Spinal cord (tissue), 10 donors: ENCODE measurements at places on chromosomes 11 and 22. TPM values are rescaled to one million over a fixed set of nuclear protein-coding genes. Genes with fewer than 3 reads are reported as not detected.

GRK3 gene
- 33.0 TPM for total RNA-seq

CASP4 gene
- total RNA-seq = 44.7 TPM

SCGB1C1 gene
- not detected for total RNA-seq

KRTAP5-2 gene
- total RNA-seq = not detected

FOLR1 gene
- total RNA-seq = 1.9 TPM

OR10D3 gene
- not detected for total RNA-seq

IL18 gene
- total RNA-seq = 7.8 TPM

- DNase-seq = no peak
Observed at GRCh38 chr11:121683791-121684190, 231.0 kb upstream of the SORL1-AS1 start.

DNA sequence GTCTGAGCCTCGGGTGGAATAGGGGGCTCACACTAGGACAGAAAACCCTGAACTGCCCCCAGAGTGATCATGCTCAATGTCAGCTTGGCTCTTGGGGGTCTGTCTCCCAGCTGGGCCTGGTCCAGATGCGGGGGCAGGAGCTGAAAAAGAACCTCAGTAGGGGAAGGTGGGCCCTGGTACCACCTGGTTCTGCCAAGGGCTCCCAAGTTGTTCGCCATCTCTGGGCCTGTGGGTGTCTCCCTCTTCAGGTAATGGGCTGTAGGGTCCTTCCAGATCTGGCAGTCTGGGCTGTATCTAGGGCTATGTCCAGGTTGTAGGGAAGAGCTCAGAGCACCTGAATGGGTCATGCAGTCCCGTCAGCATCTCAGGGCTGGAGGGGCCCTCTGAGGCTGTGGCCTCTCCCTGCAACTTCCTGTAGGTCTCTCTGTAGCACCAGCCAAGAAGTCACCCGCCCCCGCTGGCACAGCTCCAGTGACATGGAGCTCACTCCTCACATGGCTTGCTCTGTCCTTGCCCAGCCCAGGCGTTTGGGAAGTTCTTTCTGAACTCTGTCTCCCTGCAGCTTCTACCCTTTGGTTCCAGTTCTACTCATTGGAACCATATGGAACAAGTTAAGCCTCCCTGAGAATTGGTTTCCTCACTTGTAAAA is 33.0 kb upstream of the SOX10 start:
- no peak for DNase-seq

DNA sequence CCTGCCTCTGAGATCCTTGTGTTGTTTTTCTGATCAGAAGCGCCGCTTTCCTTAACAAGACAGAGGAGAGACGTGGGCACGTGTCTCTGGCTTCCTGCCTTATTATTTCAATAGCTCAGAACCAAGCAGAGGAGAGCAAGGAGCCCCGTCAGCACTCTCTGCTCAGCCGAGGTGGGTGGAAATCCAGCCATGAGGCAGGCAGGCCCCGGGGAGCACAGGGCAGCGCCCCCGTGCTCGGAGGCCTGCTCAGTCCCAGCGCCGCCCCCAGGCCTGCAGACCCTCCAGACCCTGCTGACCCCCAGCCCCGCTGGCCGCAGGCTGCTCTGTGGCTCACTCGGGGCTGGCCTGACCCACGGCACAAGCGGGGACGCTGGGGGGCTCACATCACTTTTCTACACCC is 162.8 kb downstream of the BRD1 start:
- no peak for DNase-seq

DNA sequence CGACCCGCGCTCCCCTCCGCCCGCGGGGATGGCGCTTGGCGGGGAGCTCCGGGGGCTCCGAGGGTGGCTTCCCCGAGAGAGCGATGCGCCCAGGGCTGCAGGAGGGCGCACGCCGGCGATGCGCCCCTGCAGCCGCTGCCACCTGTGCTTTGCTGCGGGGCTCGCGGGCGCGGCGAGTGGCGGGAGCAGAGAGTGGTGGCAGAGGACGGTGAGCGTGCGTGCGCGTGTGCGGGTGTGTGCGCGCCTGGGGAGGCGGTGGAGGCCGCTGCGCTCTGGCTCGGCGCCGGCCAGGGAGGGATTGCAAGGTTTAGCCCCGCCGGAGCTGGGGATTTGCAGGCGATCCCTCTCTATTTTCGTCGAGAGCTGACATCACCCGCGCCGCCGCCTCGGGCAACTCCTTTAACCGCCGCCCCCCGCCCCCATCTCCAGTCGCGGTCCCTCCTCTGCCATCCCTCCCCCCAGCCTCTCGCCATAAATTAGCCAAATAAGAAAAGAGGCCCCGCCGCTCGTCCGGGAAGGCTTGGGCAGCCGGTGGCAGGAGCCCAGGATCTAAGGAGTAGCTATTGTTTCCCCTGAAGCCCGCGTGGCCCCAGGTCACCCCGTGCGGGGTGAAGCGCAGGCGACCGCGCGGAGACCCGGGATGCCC is at the start of gene SLC1A2:
TSS of gene SLC1A2 (minus strand) at position 375 of the 646 bp plus-strand sequence. CDS start 592 bp downstream, outside the sequence.
- DNase-seq = peak; percentile 73

GRCh38 chr22:31953261-31953660 is 8.9 kb downstream of the YWHAH start:
- DNase-seq = no peak

GRCh38 chr11:1460396-1460985 is 26.1 kb downstream of the MOB2 start:
- no peak for DNase-seq

DNA sequence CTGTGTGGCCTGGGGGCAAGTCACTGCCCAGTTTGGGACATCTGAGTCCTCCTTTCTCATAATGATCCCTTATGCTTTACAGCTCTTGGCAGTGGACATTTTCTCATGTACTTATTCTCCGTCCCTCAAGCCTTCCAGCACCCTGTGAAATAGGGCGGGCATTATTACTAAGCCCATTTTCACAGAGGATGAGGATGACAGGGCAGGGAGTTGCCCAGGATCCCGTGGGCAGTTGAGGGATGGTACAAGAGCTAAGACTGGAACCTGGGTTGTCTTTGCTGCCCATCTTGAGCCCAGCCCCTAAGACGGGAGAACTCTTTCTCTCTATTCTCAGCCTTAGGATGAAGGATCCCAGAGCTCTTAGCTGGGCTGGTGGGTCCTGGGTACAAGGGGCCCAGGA is 11.2 kb downstream of the CD82 start:
- DNase-seq = no peak

DNA sequence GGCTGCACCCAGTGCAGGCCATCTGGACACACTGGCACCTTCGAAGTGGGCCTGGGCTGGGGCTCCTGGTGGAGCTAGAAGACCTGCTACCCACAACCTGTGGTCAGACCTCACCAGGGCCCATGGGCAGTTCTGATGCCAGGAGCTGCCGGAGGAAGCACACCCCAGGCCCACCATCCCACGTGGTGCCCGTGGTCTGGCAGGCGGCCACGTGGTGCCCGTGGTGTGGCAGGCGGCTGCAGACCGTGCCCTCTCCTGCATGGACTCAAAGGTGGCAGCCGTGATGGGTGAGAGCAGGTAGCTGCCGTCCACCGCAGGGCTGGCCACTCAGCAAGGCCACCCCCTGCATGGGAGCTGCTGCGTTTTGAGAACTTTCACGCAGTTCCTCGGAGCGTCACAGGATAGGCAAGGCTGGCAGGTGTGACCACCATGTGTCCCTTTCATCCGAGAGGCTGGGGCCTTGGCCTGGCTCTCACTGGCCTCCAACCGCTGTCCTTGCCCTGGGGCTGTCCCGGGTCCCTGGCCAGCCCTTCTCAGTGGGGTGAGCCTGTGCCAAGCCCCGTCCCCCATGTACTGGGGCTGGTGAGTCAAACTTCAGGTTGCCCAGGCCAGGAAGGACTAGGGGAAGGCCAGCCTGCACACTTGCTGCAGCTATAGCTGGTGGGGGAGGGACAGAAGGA is 3.9 kb upstream of the IL17REL start:
- DNase-seq = no peak

DNA sequence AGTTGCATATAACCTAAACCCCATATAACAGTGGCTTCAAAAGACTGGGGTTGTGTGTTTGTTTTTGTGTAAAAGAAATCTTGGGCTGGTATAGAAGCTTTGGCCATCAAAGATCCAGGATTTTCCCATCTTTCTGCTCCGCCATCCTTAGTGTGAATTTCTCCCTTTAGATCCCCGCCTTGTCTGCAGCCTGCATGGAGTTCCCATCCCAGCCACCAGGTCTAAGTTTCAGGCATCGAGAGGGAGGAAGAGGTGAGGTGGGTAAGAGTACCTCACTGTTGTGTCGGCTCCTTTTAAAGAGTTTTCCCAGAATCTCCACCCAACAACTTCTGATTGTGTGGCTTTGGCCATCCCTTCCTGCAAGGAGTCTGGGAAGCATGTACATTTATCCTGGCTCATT is 195.5 kb upstream of the SORL1-AS1 start:
- no peak for DNase-seq

GRCh38 chr11:34944692-34945091 is 28.3 kb downstream of the PDHX start:
- no peak for DNase-seq

- DNase-seq = no peak
Observed at GRCh38 chr11:27807596-27807995, 107.3 kb upstream of the BDNF start.

DNA sequence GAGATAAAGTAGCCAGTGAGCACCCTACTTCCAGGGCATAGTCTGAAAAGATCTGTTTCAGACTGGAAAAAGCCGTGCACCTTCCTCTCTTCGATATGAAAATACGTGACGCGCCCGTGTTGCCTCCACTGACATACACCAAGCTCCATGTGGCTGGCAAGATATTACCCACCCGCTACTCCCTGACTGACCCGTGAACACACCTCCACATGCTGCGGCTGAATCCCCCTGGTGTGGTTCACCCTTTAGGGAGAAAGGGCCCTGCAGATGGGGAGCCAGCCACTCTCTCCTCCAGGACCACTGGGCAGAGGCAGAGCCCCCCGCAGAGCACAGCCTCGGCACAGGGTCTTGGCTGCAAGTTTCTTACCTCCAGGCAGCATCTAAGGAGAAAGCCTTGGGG is 245.0 kb downstream of the BRD1 start:
- DNase-seq = no peak

DNA sequence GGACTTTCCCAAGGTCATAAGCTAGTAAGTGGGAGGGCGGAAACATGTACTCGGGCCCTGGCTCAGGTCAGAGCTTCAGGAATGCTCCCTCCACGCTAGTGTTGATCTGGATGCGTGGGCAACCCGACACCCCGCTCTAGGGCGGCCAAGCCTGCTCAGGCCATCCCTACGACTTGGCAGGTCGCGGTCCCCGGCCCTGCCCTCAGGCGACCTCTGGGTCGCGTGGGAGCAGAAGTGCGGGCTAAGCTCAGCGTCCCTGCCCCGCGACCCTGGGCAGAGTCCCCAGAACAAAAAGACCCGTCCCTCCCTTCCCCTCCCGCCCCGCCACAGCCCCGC is 781 bp upstream of the TEF start:
- no peak for DNase-seq

- no peak for DNase-seq
Observed at GRCh38 chr11:99352642-99353041, 331.9 kb downstream of the CNTN5 start.

DNA sequence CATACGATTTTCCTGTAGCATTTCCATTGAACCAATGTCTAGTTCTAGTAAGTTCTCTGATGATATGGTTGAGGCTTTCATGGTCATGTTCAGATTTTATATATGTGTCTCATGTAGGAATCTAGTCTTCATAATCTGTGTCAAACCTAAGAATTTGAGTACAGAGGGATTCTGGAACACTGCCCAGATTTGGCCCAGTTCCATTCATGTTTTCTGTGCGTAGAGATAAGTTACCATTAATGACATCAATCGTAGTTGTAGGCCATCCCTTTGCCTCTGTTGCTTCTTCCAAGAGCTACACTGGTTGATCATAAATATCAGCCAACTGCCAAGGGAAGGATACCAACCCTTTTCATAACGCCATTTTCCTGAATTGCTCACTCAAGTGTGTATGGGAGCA is 23.3 kb downstream of the ST3GAL4 start:
- no peak for DNase-seq

GRCh38 chr22:40567106-40567505 is 69.4 kb downstream of the MRTFA start:
- DNase-seq = no peak

DNA sequence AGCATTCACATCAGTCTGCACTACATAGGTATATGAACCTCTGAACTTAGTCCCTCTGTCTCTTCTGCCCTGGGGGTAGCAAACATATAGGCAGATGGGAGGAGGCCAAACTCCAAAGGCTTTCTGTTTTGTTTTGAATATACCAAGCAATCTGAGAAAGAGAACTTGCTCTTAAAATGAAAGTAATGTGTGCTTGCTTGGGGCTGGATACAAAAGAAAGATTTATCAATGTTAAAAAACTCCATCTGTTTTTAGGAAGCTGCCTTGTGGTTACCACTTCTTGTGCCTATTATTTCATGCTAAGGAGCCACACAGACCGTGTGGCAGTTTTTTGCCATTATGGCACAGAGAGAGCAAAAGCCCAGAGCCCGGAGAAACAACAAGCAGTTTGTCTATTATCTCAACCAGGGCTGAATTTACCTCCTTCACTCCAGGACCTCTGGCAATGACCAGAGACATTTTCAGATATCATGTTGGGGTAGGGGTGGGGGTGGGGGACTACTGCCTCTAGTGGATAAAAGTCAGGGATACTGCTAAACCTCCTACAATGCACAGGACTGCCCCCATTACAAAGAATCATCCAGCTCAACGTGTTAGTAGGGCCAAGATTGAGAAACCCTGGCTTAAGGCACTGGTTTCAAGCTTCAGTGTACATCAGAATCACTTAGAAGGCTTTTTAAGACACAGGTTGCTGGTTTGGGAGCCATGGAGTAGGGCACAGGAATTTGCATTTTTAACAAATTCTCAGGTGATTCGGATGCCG is 124.2 kb downstream of the APIP start:
- DNase-seq = no peak

- no peak for DNase-seq
Observed at GRCh38 chr11:66868082-66868725, 11.3 kb downstream of the LRFN4 start.

GRCh38 chr11:32884770-32885384 is 7.7 kb upstream of the QSER1 start:
- DNase-seq = no peak

DNA sequence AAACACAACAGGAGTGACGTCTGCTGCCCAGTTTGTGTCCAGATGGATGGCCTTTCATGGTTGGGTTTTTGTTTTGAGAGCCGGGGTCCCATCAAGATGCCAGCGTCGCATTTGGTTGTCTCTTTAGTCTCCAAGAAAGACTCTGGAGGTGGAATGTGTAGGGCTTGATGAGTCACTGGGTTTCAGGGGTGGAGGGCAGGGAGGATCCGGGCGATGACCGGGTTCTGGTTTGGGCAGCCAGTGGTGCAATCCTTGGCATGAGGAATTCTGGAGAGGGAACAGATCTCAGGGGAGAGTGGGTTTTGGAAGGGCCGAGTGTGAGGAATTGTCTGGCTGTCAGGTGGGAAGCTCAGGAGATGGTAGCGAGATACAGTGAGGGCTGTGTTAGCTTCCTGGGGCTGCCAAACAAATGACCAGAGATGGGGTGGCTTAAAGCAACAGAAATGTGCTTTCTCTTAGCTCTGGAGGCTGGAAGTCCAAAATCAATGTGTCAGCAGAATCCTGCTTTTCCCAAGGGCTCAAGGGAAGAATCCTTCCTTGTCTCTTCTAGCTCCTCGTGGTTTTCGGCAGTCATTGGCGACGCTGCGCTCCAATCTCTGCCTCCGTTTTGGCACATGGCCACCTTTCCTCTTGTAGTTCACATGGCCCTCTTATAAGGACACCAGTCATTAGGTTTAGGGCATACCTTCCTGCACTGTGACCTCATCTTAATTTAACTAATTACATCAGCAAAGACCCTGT is 26.4 kb upstream of the PPFIA1 start:
- no peak for DNase-seq
